ENCODE measurements at places on chromosomes 4 and X.

- DNase-seq, result peak; percentile 30
Measured at GRCh38 chrX:102599951-102600579, 750 bp downstream of the ARMCX5 start.

- no peak for DNase-seq
Measured at GRCh38 chr4:3305610-3306371, 13.0 kb downstream of the RGS12 start.

DNA sequence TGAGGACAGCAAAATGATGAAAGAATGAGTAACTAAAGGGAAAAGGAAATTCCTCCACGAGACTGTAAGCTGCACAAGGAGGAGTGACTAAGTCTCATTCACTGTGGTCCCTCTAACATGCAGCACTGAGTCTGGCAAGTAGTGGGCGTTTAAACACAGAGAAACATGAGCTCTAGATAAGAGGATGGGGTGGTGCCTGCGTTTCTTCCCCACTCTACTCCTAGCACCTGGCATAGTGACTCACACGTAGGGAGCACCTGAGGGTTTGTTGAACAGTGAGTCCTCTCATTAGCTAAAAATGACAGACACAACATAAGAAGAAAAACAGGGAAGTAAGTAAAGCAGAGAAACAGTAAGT lies 105.8 kb upstream of the CBR4 start:
- DNase-seq, result peak; percentile 91

- DNase-seq, result no peak
Measured at GRCh38 chr4:76233529-76233928, 18.0 kb upstream of the FAM47E start.

DNA sequence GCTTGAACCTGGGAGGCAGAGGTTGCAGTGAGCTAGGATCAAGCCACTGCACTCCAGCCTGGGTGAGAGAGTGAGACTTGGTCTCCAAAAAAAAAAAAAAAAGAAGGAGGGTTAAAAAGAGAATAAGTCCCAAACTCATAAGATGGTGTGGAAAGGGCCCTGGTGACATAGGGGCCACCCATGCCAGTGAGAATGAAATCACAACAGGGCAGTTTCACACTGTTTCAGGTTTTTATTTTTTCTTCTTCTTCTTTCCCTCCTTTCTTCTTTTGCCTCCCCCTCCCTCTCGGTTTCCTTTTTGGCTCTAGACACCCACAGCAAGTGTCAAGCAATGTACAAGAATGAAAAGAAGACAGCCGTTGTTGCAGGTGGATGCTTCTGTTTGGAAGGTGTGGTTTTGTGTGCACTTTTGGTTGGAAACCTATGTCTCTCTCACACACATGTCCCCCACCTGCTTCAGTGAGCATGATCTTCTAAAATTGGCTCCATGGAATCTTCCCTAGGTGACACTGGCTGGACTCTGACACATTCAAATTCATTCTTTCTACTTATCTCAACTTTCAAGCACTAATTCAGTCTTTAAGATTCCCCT lies 14.4 kb upstream of the TLR8 start:
- no peak for DNase-seq

DNA sequence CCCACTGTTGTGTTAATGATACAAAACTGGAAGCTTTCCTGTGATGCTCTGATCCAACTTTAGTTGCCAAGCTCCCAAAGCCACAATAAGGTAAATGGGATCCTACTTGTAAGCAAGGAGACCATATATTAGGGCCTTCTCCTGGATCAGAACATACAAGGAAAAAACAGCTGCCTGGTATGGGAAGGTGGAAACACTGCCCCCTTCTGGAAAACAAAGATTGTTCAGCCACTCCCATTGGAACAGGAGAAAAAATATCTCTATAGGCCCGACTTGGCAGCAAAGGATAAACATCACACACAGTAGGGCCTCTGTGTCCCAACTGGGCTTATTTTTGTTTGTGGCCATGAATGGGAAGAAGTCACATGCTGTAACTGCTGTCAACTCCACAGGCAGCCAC lies 166.5 kb downstream of the TBX22 start:
- DNase-seq, result no peak

GRCh38 chr4:26570596-26570995 lies 13.3 kb upstream of the TBC1D19 start:
- no peak for DNase-seq

DNA sequence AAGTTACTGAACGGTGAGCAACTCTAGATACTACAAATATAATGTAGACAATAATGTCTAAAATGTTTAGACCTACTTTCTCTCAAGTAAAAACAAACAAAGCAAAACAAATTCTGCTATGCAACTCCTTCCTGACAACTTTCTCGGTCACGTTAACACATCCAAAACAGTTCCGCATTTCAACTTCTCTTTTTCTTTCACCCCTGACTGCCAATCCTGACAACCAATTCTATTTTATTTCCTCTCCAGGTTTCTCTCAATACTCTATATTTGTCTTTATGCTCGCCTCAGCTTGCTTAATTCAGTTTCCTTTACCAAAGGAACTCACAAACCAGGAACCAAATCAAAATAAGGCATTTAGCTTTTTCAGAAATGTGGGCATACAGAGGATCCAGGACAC lies 513.0 kb downstream of the FSTL5 start:
- DNase-seq, result no peak

DNA sequence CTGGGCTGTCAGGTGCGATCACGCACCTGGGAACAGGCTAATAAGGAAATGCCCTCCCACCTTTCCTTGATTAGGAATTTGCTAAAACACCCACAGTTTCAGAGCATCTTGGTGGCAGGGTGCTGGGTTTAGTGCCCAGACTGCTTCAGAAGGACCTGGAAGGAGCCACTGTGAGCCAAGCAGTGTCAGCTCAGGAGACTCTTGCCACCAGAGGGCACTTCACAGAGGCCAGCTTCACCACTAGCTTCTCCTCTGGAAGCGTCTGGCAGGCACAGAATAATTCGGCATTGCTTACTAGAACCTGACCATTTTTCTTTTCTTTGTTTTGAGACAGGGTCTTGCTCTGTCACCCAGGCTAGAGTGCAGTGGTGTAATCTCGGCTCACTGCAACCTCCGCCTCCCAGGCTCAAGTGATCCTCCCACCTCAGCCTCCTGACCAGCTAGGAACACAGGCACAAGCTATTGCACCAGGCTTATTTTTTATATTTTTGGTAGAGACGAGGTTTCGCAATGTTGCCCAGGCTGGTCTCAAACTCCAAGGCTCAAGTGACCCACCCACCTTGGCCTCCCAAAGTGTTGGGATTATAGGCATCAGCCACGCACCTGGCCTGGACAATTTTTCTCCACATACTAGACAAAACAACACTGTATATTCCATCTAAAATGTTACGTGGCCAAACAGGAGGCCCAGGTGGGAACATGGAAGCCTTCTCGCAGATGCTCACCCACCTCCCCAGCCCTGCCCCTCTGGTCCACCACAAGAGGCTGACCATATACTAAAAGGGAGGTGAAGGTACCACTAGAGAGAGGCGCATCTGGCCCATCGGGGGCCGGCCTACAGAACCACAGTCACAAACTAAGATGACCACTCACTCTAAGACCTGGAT lies 14.1 kb downstream of the NOP14 start:
- DNase-seq, result no peak

GRCh38 chr4:78673337-78673736 lies 102.8 kb upstream of the BMP2K start:
- DNase-seq, result no peak

- DNase-seq, result peak; percentile 29
Measured at GRCh38 chr4:1033840-1034551, 22.6 kb downstream of the FGFRL1 start.

GRCh38 chr4:126800575-126801141 lies 832.1 kb upstream of the INTU start:
- no peak for DNase-seq

DNA sequence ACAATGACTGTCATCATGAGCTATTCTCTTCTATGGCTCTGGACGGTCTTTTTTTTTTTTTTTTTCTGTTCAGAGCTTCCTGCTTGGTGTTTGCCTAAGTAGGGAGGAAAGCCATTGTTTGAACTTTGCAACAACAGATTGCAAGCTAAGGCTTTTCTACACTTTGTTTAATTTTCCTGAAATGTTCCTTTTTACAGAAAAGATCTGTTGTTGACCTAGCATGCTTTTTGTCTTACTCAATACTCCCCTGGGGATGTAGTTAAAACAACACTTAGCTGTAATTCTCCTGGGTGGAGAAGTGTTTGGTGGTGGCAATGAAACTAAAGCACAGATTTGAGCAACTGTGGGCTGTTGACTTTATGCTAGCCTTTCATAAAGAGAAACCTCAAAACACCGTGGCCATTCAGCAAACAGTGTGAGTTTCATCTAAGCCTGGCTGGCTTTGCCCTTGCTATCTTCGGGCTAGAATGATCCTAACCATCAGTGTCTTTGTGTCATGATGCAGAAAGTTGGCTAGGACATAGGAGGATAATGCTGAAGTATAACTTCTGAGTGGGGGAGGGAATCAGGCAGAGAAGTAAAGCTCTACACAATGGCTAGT lies 110.5 kb downstream of the ANXA3 start:
- DNase-seq, result peak; percentile 84

DNA sequence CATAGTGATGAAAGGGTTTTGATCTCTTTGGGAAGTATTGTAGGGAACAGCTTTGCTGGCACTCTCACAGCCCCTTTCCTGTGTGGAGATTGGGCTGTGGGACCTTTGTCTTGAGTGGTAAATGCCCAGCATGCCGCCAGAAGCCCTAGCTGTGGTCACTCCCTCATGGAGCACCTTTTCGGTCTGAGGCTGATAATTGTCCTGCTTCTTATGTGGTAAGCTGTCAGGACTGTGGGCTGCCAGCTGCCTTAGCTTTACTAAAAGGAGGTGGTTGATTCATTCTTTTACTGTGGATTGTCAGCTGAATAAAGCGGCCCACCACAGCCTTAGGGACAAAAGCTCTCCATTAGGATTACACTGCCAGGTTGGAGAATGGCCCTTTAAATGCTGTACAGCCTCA lies 7.1 kb downstream of the PASD1 start:
- no peak for DNase-seq

DNA sequence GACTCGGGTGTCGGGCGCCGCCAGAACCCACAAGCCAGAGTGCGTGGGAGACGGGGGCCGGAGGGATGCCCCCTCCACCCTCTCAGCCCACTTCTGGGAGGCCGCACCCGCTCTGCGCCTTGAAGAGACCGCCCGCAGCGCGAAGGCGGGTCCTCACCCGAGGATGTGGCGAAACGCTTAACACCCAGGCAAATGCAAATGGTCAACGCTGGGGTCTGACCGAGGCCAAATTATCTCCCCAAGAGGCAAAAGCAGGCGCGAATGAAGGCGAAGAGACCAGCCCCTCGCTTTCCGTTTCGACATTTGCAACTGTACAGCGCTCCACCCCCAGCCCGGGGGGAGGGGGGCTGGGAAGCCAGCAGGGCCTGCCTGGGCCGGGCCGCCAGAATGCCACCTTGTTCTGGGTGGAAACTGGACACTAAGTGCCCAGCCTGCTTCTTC lies 137.7 kb upstream of the ZIC3 start:
- DNase-seq, result no peak

DNA sequence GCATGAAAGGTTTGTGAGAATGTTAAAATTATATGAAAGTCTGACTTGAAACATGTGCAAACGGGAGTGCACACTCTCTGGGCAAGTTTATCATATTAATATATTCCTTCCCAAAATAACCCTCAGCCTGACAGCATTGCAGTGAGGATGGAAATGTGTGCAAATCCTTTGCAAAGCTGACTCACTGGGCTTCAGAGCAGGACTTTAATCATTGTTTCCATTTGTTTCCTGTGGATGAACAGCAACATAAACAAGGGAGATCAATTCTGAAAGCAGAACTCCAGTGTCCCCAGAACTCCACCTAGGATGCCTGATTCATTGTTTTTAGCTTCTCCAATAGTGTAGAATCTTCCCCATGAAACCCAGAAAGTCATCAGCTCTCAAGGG lies 32.9 kb downstream of the SLC2A9 start:
- DNase-seq, result no peak

DNA sequence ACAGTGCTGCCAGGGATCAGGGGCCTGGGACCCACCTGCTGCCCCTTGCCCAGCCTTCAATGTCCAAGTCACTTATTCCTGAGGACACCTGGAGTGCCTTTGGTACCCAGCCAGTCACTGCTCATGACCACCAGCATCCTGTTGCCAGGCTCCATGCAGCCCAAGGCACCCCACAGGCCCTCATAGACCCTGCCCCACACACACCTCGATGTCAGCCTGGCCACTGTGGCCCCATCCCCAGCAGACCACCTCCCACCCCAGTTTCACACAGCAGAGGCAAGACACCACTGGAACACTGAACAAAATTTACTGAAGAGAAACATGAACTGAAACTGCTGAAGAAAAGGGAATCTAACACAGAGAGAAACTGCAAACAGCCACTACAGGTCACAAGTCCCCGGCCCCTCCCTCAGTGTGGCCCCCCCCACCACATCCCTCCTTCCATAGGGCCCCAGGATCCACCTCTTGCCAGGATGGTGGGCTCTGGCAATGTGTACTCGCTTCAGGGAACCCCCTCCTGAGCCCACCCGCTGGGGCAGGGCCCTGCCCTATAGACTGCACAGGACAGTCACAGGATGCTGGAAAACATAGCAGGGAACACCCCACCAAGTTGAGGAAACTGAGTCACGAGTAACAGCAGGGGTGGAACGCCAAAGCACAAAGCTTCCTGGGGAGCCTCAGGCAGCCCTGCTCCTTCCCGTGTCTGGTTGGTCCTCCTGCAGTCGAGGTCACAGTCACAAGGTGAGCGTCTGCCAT lies 5.2 kb downstream of the PNMA5 start:
- DNase-seq, result no peak

DNA sequence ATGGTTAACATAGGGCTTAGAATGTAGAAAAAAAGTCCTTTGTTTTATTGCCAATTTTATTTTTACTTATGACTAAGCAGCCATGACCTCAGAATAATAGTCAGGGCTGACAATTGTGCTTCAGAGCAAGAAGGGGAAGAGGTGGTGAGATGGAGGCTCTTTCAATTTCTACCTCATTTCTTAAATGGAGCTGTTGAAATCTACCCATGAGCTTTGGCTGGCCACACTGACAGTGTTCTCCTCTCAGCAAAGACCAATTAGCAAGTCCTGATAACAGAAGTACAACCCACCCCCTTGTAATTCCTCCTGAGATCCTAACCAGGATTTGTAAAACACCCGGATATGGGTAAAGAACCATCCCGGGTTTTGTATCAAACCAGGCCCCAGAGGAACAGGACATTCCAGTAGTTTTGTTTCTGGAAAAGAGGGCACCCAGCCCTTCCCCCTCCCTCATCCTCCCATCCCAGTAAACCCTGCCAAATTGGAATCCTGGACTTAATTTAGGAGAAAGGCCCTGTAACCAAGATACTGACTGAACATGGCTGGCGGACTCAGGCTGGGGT lies at the start of gene HEPH:
Gene HEPH (plus strand): TSS at position 399 of the 563 bp plus-strand sequence. CDS start 6,324 bp downstream, outside the sequence.
- DNase-seq, result no peak

- peak; percentile 17 for DNase-seq
Measured at GRCh38 chr4:110621839-110622751, 782 bp downstream of the PITX2 start.

- no peak for DNase-seq
Measured at GRCh38 chrX:47578692-47579091, 3.5 kb upstream of the TIMP1 start.

DNA sequence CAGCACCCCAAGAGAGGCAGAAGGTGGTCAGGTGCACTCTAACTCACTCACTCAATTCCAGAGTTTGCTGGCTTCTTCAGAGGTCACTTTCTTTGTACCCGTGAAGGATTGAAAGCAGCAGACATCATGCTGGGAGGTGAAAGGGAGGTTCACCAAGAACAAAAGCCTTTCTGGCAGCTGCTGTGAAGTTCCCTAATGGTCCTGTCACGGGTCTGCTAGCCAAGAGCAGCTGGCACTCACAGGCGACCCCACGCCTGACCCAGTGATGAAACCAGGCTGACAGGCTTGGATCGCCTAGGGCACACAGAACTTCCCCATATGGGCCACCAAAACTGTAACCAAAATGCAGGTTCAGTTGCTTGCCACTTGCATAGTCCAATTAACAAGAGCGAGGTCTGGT lies 11.8 kb downstream of the NUDT11 start:
- DNase-seq, result no peak

- no peak for DNase-seq
Measured at GRCh38 chr4:11814758-11815157, 386.1 kb upstream of the HS3ST1 start.
